ENCODE measurements at places on chromosomes 7 and 10. TPM values are rescaled to one million over a fixed set of nuclear protein-coding genes. Genes with fewer than 3 reads are reported as not detected.

GRCh38 chr7:75591467-75592255, 99.5 kb downstream of the SPDYE5 start:
- no peak for DNase-seq

DNA sequence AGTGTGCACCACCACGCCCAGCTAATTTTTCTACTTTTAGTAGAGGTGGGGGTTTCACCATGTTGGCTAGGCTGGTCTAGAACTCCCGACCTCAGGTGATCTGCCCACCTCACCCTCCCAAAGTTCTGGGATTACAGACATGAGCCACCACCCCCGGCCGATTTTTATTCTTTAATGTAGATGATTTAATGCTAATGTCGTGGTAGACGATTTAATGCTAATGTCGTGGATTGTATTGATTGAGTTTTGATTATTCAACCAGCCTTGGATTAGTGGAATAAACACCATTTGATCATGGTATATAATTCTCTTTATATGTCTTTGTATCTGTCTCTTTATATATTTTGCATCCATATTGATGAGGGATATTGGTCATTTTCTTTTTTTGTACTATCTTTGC, 52.6 kb downstream of the OGDH start:
- DNase-seq, result no peak

GRCh38 chr7:107495516-107495915, 25.7 kb downstream of the GPR22 start:
- DNase-seq, result no peak

GRCh38 chr7:100887516-100888290, 1.8 kb downstream of the UFSP1 start:
- no peak for DNase-seq

DNA sequence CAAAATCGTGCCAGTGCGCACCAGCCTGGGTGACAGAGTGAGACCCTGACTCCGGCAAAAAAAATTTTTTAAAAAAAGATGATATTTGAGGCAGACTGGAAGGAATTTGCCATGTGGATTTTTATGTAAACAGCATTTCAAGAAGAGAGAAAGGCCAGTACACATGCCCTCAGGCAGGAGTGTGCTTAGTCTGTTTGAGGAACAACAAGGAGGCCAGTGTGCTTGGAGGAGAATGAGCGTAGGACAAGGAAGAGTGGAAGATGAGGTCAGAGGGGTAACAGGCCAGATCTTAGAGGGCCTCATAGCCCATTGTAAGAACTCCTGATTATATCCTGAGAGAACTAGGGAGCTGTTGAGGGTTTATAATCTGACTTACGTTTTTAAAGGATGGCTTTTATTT, 17.2 kb upstream of the STRIP2 start:
- no peak for DNase-seq

GRCh38 chr10:71393841-71394475, 2.8 kb upstream of the CDH23 start:
- no peak for DNase-seq

GRCh38 chr10:49744924-49745605, 17.1 kb downstream of the OGDHL start:
- no peak for DNase-seq

GRCh38 chr7:135262623-135263320, 29.1 kb downstream of the STRA8 start:
- no peak for DNase-seq

GRCh38 chr7:40405991-40406390, 271.2 kb downstream of the SUGCT start:
- no peak for DNase-seq

GRCh38 chr10:73537288-73537687, 41.5 kb upstream of the PPP3CB start:
- no peak for DNase-seq

DNA sequence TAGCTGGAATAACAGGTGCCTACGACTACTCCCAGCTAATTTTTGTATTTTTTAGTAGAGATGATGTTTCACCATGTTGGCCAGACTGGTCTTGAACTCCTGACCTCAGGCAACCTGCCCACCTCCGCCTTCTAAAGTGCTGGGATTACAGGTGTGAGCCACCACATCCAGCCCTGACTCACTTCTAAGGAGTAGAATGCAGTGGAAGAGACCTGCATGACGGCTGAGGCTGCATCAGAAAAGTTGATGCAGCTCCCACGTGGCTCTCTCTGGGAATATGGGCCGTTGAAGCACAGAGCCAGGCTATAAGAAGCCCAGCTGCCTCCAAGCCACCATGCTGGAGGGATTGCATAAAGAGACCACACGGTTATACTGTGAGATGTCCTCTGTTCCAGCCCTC, 21.6 kb upstream of the ASL start:
- DNase-seq, result no peak

DNA sequence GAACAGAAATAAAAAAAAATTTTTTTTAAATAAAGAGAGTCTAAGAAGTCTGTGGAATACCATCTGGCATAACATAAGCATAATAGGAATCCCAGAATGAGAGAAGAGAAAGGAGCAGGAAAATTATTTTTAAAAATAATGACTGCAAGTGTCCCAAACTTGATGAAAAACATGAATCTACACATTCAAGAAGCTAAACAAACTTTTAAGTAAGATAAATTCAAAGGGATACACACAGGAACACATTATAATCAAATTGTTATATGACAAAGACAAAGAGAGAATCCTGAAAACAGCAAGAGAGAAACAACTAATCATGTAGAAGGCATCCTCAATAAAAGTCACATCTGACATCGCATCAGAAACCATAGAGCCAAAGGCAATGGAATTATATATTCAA, 30.9 kb downstream of the SMURF1 start:
- no peak for DNase-seq

CUZD1 gene
- 0.25 TPM for polyA plus RNA-seq

OR2A7 gene
- 0.45 TPM for polyA plus RNA-seq

TMEM243 gene
- 11.2 TPM for polyA plus RNA-seq

LIPK gene
- not detected for polyA plus RNA-seq

MAT1A gene
- 0.11 TPM for polyA plus RNA-seq

RARRES2 gene
- 193 TPM for polyA plus RNA-seq

Data from right cardiac atrium (tissue), 5 donors.